ENCODE measurements at places on chromosomes 2 and 18.
A peak's percentile ranks its signal among the peaks of the same experiment; 100 is the strongest.

- no peak for DNase-seq
Observed at GRCh38 chr18:56836173-56836572, 185.0 kb downstream of the WDR7 start.

DNA sequence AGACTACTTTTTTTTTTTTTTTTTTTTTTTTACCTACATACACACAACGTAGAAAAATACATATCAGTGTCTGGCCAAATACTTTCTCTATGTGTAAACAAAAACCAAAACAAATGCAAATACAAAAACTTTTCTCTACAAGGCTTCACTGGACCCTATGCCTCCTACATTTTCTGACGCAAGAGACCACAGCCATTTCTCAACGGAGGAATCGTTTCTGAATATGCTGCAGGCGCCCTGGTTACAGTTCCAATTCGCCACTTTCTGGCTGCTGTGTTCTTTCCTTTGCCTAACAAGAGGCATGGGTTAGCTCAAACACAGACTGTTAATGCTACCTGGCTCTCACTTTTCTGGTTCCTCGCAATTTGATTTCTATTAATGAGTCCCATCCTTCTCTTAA lies 96.4 kb downstream of the EPB41L3 start:
- no peak for DNase-seq

DNA sequence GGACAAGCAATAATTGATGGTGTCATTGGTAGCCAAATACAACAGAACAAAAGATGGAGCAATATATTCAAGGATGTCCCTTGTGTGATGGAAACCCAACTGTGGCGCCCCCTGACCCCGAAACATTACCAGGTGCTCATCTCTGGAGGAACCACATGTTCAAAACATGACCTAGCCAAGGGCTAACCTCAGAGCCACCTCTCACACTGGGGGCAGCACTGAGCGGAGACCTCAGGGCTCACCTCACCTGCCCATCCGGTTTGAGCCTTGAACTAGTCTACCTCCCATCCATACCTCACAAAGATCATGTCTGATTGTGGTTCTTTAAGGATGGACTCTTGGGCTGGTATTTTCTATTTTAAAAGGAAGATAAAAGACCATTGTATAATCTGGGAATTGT lies 314.4 kb upstream of the CDH7 start:
- no peak for DNase-seq

DNA sequence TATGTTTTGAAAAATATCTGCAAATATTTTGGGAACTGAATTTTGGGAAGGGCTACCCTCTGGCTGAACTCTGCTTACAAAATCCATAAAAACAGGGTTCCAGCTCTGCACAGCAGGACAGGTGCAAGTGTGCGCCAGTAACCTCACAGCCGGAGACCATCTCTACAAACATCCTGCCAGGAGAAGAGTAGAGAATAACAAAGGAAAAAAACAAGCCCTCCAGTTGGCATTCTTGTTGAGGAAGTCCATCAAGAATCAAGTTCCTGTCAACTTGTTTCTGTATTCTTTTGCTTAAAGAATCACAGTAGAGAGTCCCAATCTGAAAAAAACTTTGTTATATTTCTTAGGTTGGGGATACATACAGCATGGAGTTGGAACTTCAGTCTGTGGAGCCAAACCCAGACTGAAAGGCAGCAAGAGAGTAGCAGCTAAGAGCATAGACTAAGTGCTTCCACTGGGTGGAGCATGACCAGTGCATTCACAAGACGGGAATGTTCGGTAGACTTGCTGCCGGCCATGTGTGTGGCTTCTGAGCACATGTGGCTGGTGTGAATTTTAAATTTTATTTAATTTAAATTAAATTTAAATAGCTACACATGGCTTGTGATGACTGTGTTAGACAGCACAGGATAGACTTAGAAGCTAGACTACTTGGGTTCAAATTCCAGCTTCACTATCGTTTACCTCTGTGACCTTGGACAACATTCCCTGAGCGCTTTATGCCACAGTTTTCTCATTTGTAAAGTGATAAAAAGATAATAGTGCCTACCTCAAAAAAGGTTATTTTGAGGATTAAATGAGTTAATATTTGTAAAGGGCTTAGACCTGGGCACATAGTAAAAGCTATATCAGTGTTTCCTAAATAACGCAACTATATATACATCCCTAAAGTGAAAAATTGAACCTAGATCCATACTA lies 41.9 kb downstream of the SPTBN1 start:
- no peak for DNase-seq

- DNase-seq: no peak
Observed at GRCh38 chr2:161199912-161200701, 39.9 kb downstream of the TANK start.

GRCh38 chr2:146734042-146734820 lies 1110.6 kb upstream of the ACVR2A start:
- peak; percentile 59 for DNase-seq

DNA sequence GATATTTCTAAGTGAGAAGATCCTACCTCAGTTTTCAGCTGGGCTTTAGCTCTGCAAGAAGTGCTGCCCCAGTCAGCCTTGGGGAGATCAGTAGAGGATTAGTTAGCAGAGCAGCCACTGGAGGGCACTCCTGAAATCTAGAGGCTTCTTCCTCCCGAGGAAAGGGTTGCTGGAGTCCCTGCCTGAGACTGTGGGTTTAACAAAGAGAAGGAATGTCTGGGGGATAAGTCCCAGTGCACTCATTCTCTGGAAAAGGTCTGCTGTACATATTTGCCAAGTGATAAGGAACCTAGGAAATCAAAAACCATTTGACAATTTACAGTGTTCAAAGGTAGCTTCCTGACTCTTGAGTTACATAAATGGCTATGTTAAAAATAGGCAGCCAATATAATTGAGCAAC lies 207.2 kb downstream of the SLC8A1 start:
- DNase-seq: peak; percentile 26

DNA sequence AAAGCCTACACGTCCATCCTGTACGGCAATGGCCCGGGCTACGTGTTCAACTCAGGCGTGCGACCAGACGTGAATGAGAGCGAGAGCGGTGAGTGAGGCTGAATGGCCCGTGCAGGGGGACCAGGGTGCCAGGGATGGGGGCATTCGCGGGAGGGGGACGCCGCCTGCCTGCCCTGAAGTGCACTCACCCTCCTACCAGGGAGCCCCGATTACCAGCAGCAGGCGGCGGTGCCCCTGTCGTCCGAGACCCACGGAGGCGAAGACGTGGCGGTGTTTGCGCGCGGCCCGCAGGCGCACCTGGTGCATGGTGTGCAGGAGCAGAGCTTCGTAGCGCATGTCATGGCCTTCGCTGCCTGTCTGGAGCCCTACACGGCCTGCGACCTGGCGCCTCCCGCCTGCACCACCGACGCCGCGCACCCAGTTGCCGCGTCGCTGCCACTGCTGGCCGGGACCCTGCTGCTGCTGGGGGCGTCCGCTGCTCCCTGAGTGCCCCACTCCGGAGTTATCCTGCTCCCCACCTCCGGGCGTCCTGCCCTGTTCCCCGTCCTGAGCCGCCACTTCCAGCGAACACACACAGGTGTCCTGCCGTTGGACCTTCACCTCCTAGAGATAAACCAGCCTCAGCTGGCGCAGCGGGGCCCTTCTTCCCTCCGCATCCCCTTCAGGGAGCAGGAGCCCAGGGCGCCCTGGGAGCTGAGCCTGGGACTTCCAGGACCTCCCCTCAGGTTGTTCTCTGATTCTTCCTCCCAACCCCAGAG lies 2.9 kb downstream of the ALPI start:
- DNase-seq: no peak

GRCh38 chr18:30487962-30488361 lies 554.6 kb downstream of the DSC3 start:
- DNase-seq: no peak

DNA sequence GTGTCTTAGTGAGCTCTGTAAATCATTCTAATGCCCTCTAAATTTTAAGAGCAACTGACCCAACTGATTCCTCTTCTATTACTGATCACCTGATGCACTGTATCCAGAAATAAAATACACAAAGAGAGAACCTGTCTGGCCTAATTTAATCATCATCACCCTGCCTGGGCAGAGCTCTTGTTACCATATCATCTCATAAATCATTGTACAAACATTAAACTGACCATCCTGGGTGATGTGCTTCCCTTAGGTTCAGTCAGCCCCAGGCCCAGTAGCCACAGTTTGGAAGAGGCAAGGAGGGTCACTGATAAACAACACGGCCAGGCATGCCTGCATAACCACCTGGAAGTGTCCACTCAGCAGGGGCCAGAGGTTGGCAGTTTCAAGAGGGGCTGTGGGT lies 22.7 kb upstream of the ACMSD start:
- no peak for DNase-seq

DNA sequence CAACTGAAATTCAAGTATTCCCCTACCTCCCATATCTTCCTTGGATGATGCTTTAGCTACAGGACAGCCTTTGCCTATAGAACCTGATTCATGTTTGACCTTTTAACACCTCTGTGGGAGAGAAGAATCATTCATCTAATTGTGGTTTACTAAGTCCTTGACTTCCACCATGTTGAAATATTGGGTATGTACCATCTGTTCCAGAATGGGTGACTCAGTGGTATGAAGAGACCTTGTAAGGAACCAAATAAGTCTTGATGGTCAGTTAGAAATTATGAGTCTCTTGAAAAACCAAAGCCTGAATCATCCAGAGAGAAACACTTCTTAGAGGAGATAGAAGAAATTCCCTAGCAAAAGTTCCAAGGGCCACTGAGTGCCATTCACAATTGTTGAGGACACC lies 27.5 kb downstream of the STAMBP start:
- DNase-seq: no peak

GRCh38 chr2:44766777-44767176 lies 174.7 kb upstream of the SIX3 start:
- no peak for DNase-seq

DNA sequence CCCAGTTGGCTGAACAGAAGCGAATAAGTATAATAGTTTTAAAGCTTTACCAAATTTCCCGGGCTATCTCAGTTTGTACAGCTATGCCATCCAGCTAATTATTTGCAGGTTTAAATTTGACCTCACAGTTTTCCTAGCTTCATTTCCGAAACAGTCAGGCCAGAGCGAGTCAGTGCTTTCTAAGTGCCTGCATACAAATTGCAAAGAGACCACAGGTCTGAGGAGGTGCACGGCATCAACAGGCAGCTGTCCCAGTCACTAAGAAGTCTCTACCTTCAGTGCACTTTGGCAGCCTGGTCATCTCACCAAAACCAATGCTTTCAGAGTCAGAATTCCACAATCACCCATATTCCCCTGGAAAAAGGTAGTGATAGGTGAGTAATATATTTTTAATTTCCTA lies 51.9 kb downstream of the LAMA1 start:
- no peak for DNase-seq

DNA sequence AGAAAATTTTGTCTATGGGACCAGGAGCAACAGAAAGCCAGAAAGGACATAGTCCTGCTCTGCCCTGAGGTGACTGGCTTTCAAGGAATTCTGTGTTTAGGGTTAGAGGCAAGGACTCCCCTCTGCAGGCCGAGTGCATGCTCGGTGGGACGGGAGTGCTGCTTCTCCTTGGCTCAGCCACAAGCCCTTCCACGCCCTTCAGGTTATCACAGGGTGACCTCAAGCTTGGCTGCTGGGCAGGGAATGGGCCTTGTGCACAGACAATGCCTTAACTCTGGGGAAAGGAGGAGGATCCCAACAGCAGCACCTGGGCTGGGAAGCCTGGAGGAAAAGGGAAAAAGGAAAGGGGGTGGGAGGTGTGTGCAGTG lies 32.8 kb downstream of the FAM178B start:
- no peak for DNase-seq

GRCh38 chr2:167832868-167833287 lies 414.5 kb downstream of the STK39 start:
- no peak for DNase-seq

DNA sequence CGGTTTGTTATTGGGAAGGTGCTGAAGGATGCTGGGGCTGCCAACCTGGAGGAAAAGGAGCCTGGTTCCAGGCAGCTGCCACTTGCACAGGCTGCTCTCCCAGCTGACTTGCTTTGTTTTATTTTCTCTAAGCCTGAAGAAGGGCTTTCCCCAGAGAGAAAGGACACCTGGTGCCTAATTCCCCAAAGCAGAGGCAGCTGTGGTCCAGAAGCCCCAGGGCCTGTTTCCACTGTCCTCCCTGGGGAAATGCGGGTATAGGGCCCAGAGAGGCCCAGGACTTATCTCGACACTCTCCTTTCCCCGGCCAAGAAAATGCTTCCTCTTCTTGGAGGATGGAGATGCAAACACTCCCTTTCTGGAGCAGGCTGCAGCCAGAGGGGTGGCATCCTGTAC lies 30.1 kb downstream of the INO80C start:
- DNase-seq: no peak

DNA sequence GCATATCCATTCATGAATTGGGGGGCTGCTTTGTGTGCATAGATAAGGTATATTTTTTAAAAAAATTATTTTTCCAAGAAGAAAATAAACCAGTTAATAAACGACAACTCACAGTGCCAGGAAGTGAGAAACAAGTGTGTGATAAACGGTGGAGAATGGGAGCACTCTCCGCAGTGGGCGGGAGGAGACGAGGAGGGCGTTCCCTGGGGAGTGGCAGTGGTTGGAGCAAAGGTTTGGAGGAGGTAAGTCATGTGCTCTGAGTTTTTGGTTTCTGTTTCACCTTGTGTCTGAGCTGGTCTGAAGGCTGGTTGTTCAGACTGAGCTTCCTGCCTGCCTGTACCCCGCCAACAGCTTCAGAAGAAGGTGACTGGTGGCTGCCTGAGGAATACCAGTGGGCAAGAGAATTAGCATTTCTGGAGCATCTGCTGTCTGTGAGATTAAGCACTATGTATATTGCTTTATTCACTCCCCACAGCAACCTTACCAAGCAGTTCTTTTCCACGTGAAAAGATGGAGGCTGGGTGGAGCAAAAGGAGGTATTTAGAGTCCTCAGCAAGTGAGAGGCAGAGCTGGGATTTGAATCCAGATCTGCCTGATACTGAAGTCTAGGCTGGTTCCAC lies 27.0 kb upstream of the CASP8 start:
- DNase-seq: peak; percentile 87

DNA sequence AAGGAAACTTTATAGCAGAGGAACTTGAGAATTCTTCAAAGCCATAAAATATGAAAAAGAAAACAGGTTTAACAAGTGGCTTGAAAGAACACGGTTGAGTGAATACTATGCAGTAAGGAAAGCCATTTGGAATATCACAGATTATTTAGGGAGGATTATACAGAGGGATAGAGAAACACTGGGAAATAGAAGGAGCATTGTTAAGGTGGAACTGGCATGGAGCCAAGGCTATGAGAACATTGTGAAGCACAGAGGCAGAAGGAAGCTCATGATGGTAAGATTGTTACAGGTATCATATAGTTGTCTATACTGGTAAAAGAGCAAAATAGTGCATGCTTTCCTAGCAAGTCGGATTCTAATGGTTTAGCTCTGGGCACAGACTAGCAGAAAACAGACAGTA lies 87.1 kb downstream of the SS18 start:
- peak; percentile 16 for DNase-seq
